ENCODE measurements at places on chromosomes 2 and 18. TPM values are rescaled to one million over a fixed set of nuclear protein-coding genes. Genes with fewer than 3 reads are reported as not detected.

The C2orf69 gene
- polyA plus RNA-seq = 8.6 TPM

The IL18RAP gene
- not detected for polyA plus RNA-seq

The TUBA4A gene
- polyA plus RNA-seq = 819 TPM

The CYP27A1 gene
- 0.27 TPM for polyA plus RNA-seq

The CYTIP gene
- not detected for polyA plus RNA-seq

The TLX2 gene
- not detected for polyA plus RNA-seq

The FSIP2 gene
- 0.38 TPM for polyA plus RNA-seq

The KIAA2012 gene
- not detected for polyA plus RNA-seq

The HOXD12 gene
- not detected for polyA plus RNA-seq

The DCDC2C gene
- not detected for polyA plus RNA-seq

The CNRIP1 gene
- polyA plus RNA-seq = not detected

The AP1S3 gene
- 24.0 TPM for polyA plus RNA-seq

The SPDYA gene
- polyA plus RNA-seq = 0.22 TPM

The ALLC gene
- not detected for polyA plus RNA-seq

The CCNT2 gene
- 20.1 TPM for polyA plus RNA-seq

The PCARE gene
- polyA plus RNA-seq = not detected

The TXNL1 gene
- 92.5 TPM for polyA plus RNA-seq

The SPHKAP gene
- not detected for polyA plus RNA-seq

The SIX3 gene
- not detected for polyA plus RNA-seq

The LDLRAD4 gene
- not detected for polyA plus RNA-seq

The IGFBP2 gene
- polyA plus RNA-seq = 10.2 TPM

The ATP8B1 gene
- 14.6 TPM for polyA plus RNA-seq

The SLC25A12 gene
- 19.3 TPM for polyA plus RNA-seq

Data from keratinocyte (primary cell).